ENCODE measurements at places on chromosomes 13 and 19.

DNA sequence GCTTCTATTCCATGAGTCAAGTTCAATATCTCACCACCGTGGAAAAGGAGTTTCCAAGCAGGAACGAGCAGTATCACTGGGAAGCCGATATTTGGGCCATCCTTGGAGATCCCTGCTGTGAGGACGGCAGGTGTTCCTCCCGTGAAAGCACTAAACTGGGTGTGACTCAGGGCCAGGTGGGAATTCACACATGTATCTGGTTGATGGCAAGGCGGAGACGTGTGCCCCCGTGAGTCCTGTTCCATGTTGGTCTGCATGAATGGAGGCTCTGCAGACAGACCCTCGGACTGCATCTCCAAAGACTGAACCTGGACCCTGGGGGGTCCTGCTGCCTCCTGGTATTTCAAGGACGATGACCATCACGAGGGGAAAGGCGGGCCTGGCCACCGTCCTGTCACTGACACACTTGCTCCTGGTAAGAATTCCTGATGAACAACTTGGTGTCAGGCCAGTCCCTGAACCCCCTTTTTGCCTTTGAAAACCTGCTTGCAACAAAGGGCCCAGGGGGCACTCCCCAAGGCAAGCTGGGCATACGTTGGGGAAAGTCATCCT is 22.8 kb upstream of the GAS6 start:
- no peak for DNase-seq

DNA sequence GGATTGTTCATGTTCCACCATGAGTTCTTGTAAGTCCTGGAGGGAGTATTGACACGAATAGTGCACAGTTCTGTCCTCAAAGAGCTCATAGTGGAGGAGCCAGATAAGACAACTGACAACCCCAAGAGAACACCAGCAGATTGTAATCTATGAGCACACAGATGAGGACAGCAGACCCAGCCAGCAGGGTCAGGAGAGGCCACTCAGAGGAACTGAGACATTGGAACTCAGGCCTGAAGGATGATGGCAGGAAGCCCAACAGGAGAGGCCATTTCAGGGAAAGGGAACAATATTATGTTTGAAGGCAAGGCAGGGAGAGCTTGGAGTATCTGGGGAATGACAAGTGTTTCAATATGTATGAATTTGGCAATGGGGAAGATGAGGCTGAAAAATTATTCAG is 63.7 kb upstream of the IPO5 start:
- peak; percentile 21 for DNase-seq

- DNase-seq, result no peak
Observed at GRCh38 chr13:44093607-44094564, 214.2 kb downstream of the LACC1 start.

GRCh38 chr13:110984381-110984780 is 69.5 kb upstream of the ANKRD10 start:
- DNase-seq, result no peak

GRCh38 chr13:93882086-93882651 is 597.3 kb downstream of the DCT start:
- DNase-seq, result no peak

DNA sequence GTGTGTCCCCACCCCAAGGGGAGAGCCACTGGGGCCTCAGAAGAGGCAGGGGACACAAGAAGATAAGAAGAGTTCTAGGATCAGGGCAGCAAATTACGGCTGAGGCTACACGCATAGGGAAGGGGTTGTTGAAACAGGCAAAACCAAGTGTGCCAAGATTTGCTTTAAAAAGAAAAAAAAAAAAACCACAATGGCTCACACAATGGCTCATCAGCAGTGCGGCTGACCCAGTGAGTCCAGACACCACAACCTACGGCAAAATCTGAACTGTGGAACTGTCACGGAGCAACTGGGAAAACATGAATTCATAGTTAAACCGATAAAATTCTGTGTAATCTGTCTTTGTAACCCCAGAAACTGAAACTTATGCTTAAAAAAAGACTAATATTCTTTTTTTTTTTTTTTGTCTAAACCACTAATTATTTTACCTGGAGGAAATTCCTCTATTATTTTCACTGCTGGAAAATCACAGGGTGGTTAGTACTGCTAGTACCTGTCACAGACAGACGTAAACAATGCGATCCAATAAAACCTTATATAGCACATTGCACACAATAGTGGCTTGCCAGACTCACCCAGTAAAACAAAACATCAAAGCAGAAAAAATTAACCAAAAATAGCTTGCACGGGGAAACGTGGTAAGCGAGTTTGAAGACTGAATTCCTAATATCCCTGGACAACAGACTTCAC is 325.4 kb upstream of the TSHZ3 start:
- peak; percentile 45 for DNase-seq

- DNase-seq, result peak; percentile 75
Observed at GRCh38 chr19:8641908-8642547, 11.6 kb downstream of the NFILZ start.

- no peak for DNase-seq
Observed at GRCh38 chr13:67275351-67275960, 45.3 kb upstream of the PCDH9 start.

- peak; percentile 54 for DNase-seq
Observed at GRCh38 chr13:113489549-113490495, 689 bp downstream of the DCUN1D2 start.

DNA sequence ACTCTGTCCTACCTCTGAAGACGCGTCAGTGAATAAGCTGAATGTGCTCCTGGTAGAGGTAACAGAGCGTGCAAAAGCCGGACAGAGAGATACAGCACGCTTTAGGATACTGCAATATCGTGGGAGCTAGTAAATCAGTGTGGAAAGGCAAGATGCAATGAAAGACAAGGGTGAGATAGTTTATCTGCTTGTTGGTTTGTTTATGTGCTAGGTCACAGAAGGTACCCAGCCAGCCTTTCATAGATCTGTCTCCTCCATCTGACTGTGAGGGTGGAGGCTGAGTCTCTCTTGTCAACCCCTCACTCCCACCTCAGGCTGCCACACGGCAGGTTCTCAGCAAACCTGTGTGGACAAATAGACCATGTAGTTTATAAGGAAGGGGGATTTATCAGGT is 904 bp upstream of the GIPC1 start:
- DNase-seq, result no peak

GRCh38 chr13:61546911-61547310 is 131.3 kb upstream of the PCDH20 start:
- no peak for DNase-seq

- no peak for DNase-seq
Observed at GRCh38 chr13:48660361-48661076, 6.8 kb downstream of the CYSLTR2 start.

DNA sequence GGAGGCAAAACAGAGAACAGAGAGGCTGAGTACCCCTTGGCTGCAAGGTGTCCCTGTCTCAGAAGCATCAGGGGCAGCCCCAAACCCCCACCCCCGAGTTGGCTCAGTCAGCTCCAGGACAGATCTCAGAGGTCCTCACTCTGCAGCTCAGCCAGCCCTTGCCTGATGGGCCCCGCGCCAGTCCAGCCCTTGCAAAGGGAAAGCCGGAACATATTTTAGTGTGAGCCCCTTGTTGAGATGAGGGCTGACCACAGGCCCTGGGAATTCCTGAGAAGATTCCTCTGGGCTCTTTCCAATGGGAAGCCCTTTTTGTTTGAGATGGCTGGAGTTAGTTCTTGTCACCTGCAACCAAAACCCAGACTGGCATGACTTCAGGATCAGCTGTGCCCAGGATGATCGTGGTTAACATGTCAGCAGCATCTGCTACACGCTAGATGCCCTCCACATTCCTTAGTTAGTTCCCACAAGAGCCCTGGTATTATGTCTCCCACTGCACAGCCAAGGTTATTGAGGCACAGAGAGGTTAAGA is 33.9 kb upstream of the CCNE1 start:
- DNase-seq, result no peak

DNA sequence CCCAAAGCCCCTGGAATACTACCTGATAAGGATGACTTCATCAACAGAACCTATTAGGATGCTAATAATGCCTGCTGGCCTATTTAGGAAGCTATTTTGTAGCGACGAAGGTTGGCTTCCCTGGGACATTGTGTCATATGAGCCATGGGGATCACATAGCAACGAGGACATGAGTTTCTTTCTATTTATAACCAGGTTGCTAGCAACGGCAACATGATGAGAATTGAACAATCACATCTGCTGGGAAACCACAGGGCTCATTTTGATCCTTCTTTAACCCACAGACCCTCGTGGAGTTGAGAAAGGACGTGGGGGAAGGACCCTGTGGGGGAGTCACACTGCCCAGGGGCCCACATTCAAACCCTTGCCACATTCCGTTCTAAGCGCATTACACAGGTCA is 172.2 kb downstream of the COL4A1 start:
- DNase-seq, result peak; percentile 30

DNA sequence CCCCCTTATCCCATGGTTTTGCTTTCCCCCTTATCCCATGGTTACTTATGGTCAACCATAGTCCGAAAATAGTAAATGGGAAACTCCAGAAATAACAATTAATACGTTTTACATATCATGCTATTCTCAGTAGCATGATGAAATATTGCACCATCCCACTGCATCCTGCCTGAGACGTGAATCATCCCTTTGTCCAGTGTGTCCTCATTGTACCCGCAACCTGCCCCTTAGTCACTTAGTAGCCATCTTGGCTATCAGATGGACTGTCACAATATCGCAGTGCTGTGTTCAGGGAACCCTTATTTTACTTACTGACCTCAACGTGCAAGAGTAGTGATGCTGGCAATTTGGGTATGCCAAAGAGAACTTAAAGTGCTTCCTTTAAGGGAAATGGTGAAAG is 10.5 kb upstream of the NBEA start:
- DNase-seq, result no peak

GRCh38 chr19:49567861-49568441 is 12.4 kb downstream of the NOSIP start:
- peak; percentile 57 for DNase-seq

- DNase-seq, result no peak
Observed at GRCh38 chr13:76438050-76438449, 448.2 kb downstream of the KCTD12 start.

DNA sequence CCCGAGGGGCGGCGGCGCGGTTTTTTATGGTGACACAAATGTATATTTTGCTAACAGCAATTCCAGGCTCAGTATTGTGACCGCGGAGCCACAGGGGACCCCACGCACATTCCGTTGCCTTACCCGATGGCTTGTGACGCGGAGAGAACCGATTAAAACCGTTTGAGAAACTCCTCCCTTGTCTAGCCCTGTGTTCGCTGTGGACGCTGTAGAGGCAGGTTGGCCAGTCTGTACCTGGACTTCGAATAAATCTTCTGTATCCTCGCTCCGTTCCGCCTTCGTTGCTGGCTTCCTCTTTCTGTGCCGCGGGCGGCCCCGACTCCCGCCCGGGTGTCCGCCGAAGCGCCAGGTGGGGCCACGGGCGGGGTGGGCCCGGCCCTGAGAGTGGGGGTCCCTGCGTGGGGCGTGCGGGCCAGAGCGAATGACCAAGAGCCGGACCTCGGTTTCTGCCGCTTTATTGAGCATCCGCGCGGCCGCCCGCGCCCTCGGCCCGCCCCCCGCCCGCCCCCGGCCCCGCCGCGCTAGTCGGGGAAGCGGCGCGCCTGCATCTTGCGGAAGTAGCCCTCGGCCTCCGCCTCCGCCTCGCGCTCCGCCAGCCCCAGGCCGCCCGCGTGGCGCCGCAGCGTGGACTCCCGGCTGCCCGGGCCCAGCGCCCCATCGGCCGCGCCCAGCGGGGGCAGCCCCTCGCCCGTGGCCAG is 9.6 kb downstream of the PLPPR3 start:
- no peak for DNase-seq

DNA sequence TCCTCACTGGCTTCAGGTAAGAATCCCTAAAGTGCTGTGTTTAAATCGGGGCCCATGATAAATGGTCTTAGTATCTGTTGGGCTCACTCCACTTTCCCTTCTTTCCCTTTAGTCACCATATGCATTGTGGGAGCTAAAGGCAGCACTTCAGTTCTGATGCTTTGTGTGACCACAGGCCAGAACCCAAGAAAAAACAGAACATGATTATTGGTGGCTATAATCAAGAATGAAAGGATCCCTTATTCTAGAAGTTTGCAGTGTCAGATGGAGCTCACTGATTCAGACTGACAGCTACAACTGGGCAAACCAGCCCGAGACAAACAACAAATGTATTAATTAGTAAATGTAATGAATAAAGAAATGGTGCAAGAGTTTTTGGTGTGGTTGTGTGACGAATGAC is 57.3 kb upstream of the POMP start:
- DNase-seq, result no peak

- DNase-seq, result no peak
Observed at GRCh38 chr13:59684105-59684504, 479.6 kb downstream of the DIAPH3 start.

- no peak for DNase-seq
Observed at GRCh38 chr13:90336507-90336906, 1011.0 kb upstream of the MIR17HG start.

DNA sequence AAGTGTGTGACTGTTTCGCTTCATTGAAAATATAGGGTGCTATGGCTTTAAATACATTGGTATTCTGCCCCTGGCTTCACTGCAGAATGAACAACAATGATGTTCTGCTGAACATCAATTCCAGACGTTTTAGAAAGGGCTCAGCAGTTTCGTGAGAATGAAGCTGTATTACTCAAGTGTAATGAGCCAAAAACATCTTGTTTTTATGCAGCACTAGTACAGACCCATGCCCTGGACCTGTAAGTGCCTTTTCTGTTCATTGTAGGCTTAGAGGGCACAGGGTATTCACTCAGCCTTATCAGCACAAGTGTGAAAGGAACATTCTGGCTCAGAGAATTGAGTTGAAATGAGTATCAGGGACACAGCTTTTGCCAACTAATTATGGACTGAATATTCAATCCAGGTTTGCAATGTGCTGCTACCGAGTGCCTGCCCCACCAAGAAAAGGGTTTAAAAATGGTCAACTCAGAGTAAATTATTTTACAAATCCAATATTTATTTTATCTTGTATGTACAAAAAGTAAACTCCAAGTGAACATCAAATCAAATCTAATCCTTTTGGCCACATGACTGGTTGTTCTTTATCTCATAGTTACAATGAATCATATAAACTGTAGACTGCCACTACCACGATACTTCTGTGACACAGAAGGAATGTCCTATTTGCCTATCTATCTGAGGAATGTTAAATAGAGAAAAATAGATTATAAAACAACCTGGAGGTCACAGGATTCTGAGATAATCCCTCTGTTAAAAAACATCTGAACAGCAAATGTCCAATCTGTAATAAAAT is 362.8 kb downstream of the NALCN start:
- DNase-seq, result no peak

DNA sequence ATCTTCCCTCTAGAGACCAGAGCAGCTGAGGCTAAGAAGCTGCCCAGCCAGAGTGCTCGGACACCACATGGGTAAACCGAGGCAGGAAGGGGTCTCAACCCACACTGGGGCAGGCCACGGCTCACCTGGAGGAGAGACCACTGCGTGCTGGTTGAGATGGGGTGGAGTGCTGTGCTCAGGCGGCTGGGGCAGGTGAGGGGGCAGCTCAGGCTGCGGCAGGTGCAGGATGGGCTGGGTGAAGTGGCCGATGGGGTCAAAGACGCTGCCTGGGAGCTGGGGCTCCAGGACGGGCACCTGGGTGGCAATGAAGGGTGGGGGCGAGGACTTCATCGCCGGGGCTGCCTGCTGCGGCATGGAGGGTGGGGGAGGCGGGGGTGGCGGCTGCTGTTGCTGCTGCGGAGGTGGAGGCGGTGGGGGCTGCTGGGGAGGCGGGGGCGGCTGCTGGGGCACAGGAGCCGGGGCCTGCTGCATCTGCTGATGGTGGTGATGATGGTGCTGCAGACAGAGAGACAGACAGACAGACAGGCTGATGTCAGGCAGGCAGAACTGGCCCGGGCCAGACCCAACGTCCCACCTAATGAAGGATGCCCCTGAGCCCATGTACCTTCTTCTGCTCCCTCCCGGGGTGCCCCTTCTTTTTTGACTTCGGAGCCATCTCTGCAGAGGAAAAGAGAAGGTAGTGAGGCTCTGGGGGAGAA is 12.0 kb upstream of the EPHX3 start:
- no peak for DNase-seq

- DNase-seq, result peak; percentile 99
Observed at GRCh38 chr19:45001087-45001739, at the start of gene RELB. TSS of gene RELB (plus strand) at chr19:45001464. CDS start at chr19:45001580, 116 bp downstream.
